ENCODE measurements at places on chromosomes 2 and 18.

DNA sequence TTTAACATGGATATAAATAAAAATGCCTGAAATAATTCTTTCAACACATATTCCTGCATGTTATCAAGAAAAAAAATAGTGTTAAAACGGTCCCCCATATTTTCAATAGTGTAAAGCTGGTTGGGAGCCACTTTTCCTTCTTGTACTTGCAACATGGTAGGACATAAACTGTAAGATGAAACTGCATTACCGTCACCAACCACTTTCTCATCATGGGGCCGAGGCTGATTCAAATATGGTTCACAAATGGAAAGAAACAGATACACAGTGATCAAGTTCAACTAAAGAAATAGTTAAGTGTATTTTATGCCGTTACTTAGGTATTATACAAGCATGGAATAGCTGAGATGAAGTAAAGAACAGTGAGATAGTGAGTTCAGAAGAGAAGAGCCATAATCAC, 360.7 kb downstream of the ZEB2 start:
- DNase-seq: no peak

- no peak for DNase-seq
These were observed 239.1 kb downstream of the TGIF1 start for GRCh38 chr18:3689091-3689490.

- DNase-seq: no peak
These were observed 102.4 kb upstream of the DLGAP1 start for GRCh38 chr18:4557502-4557901.

- no peak for DNase-seq
These were observed 98.2 kb upstream of the LCLAT1 start for GRCh38 chr2:30348825-30349224.
